ENCODE measurements at places on chromosomes 7 and 10.
A peak's percentile ranks its signal among the peaks of the same experiment; 100 is the strongest.

- no peak for DNase-seq
These were observed 666.0 kb downstream of the SUGCT start for GRCh38 chr7:40800771-40801170.

DNA sequence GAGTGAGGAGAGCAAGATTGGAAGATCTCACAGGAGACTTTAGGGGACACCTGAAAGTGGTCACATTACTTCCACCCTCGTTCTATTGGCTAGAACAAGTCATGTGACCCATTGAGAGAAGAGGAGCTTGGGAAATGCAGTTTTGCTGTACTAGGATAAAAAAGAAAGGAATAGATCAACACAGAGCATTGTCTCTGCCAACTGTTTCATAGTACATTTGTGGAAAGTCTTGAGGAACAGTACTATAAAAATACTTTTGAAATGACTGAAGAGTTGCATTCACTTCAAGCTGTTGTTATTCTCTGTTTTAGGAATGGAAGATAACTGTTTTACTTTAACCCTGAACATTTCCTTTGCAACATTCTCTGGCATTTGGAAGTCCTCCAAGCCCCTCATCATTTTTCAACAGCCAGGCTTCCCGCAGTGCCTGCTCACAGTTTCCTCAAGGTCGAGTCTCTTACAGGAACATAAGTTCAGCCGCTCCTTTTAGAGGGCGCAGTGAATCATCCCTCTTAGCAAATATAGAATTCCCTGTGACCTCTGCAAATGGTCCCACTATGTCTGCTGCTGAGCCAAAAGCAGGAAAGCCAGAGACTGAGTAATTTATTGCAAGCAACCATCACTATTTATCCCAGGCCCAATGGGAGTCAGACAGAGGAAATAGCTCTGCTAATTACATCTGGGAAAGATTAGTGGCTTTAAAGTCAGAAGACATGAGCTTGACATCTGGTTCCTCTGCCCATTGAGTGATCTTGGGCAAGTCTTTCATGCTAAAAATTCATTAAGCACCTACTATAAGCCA is 40.7 kb downstream of the MRPL32 start:
- DNase-seq = no peak

DNA sequence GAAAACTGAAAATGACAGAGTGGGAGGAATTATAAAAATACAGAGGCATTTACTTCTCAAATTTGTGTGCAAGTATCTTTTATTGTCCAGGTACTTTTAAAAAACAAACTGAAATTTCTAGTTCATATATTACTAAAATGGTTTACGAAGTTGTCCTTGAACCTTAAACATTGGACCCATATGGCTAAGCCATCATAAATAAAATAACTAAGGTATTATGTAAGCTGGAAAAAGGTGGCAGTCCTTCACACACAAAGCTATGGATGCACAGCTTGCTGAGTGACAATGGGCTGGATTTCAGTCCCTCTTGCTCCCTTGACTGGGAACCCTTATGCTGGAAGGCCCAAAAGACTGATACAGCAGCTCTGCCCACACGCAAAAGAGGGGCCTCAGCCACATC is 66.1 kb downstream of the COBL start:
- no peak for DNase-seq

DNA sequence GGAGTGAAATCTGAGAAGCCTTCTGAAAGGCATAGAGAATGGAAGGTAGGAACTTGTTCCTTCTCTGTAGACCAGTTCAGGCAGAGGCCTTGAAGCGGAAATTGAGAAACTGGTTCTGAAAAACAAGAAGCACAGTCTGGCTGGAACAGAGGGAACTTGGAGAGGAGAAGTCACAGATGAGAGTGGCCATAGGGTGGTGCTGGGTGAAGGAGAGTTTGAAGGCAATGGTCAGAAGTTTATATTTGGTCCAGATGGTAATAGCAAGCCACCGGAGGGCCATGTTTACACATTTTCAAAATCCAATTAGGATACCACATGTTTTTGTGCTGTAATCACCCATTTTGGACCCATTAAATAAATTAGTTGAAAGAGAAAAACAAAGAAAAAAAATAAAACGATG is 692.5 kb downstream of the INHBA start:
- no peak for DNase-seq

GRCh38 chr7:100585511-100586265 is at the start of gene LRCH4:
Gene LRCH4 (minus strand): TSS chr7:100586129. CDS start chr7:100586100, 29 bp downstream.
- DNase-seq = peak; percentile 79

- DNase-seq = no peak
These were observed 58.0 kb downstream of the CREM start for GRCh38 chr10:35184527-35185171.

GRCh38 chr7:16091701-16092310 is 329.5 kb downstream of the CRPPA start:
- DNase-seq = no peak

DNA sequence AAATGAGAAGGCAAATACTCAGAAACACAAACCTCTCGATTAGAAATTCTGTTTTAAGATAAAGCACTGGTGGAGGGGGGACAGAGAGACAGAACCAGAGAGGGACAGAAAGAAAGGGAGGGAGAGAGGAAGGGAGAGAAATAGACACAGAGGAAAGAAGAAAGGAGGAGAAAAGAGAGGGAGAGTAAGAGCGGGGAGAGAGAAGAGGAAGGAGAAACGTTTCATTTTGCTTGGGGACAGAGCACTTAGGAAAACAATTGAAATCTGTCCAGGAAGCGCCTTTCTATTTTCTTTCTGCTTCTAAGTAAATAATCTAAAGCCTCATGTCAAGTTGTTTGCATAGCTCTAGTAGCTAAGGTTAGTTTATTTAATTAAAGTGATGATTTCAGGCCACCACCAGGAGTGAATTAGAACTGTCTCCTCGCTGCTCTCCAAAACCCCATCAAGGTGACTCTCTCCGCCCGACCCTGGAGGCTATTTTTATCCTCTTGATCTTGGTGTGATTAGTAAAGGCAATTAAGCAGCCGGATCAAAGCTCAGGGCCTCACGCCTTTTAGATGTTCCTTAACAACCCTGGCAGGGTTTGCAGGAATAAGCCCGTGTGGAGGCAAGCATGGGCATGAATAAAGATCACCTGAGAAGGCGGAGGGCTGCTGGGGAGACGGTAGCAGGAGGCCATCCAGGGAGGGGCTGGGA is 73.4 kb upstream of the INSIG1 start:
- DNase-seq = no peak

- no peak for DNase-seq
These were observed 314.0 kb downstream of the DNAJB6 start for GRCh38 chr7:157650801-157651200.

GRCh38 chr7:91082852-91083495 is 181.3 kb upstream of the FZD1 start:
- DNase-seq = peak; percentile 52

GRCh38 chr7:19670806-19671205 is 38.0 kb downstream of the POLR1F start:
- no peak for DNase-seq

DNA sequence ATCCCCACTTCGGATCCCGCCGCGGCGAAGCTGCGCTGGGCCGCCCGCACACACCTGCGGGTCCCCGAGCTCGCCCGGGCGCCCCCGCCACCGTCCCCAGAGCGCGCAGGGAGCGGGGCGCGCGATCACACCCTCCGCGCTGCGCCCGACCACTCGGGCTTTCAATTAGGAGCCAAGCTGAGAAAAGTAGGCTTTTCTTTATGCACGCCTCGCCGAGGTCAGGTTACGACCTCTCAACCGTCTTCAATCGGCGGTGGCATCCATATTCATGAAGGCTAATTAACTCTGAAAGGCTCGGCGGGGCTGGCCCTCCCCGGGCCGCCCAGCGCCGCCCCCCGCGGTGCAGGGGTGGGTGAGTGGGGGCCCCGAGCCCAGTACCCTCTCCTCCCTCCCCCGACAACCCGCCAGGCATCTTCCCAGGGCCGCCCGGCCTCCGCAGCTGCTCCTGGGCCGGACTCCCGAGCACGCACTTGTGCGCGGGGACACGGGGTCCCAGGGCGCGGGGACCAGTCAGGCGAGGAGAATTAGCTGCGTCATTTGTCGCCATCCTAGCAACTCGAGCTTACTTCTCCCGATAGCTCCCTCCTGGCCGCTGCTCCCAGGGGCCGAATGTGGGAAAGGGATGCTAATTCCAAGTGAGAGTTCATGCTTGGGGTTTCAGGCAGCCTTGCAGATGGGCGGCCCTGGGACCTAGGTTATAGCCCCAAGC is 155.5 kb upstream of the LYZL2 start:
- peak; percentile 40 for DNase-seq

- no peak for DNase-seq
These were observed 23.6 kb upstream of the ZNF37A start for GRCh38 chr10:38070501-38070900.

DNA sequence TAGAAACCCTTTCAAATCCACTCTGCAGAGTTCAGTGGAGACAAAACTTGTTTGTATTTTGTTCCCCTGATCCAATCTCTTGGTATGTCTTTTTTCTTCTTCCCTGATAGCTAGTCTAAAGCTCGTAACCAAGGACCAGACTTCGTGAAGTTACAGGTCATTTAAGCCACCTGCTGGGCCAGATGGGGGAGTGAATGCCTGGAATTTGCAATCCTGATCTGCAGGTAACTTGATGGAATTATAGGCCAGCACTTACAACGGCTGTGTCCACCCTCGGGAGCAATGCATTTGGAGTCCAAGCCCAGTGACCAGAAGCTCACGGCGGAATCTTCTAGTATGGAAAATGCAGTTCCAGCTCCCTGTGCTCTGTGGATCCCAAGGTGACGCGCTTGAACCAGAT is 566.9 kb downstream of the TCERG1L start:
- no peak for DNase-seq

- DNase-seq = no peak
These were observed 515.7 kb downstream of the RPS24 start for GRCh38 chr10:78549140-78549935.

GRCh38 chr7:56256108-56256507 is 139.9 kb upstream of the NUPR2 start:
- DNase-seq = no peak

- no peak for DNase-seq
These were observed 187.4 kb upstream of the AGR3 start for GRCh38 chr7:17069146-17069545.

GRCh38 chr10:102511583-102512274 is 8.0 kb downstream of the SUFU start:
- no peak for DNase-seq

Measured in stimulated activated naive CD4-positive, alpha-beta T cell (primary cell).